ENCODE measurements at places on chromosomes 16 and 17.

DNA sequence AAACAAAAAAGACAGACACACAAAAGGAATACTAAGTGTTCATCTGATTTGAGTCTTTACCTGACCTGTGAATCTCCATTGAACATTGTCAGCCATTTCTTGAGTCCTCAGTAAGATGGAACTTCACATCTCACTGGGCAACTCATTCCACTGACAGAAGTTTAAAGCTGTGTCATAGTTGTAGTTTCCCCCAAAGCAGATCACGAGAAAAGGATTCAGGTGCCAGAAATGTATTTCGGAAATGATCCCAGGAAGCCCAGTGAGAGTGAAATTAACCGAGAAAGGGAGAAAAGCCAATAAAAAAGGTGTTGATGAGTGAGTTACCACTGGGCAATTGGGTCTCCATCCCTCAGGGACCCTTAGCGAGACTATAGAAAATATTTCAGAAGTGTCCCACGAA lies 6.5 kb downstream of the CHD9 start:
- no peak for DNase-seq

- no peak for DNase-seq
Measured at GRCh38 chr17:6059406-6059805, 10.8 kb upstream of the WSCD1 start.

DNA sequence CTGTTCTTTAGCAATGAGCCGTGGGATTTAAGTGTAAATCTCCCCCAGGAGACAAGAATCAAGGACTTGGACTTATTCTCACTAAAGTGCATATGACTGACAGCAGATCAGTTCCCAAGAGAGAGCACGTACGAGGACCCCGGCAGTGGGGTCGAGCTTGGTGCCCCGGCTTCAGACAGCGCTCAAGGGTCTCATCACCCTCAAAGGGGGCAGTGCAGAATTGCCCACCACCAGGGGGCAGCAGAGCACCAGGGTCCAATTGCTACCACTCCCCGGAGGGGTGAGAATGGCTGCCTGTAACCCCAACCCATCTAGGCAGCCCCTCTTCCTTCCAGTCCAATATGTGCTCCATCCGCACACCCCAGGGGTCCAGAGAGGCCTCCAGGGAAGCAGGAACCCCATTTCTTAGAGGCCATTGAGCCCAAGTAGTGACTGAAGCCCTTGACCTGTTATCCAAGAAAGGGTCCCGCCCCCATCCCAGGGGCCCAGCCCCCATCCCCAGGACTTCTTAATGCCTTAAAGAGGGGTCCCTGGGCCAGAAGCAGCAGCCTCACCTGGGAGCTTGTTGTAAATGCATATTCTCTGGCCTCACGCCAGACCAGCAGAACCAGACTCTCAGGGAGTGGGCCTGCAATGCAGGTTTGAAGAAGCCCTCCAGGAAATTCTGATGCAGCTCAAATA lies 86.1 kb downstream of the ZDHHC7 start:
- DNase-seq = no peak

- no peak for DNase-seq
Measured at GRCh38 chr17:77281122-77281903, 140.5 kb downstream of the SEC14L1 start.

DNA sequence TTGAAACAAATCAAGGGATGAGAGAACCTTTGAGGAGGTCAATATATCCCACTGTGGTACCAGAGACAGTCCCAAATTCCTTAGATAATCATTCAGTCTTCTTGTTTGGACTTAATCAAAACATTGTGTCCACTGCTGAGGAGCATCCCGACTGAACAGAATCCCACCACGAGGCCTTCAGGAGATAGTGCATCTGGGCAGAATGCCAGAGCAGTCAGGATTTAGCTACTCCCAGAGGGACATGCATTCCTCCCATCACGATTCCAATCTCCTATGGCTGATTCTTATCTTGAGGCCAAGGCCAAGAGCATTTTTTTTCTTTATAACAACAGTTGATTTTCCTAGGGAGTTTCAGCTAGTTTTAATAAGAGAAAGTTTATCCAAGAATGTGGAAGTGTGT lies 87.4 kb upstream of the COX10 start:
- no peak for DNase-seq

DNA sequence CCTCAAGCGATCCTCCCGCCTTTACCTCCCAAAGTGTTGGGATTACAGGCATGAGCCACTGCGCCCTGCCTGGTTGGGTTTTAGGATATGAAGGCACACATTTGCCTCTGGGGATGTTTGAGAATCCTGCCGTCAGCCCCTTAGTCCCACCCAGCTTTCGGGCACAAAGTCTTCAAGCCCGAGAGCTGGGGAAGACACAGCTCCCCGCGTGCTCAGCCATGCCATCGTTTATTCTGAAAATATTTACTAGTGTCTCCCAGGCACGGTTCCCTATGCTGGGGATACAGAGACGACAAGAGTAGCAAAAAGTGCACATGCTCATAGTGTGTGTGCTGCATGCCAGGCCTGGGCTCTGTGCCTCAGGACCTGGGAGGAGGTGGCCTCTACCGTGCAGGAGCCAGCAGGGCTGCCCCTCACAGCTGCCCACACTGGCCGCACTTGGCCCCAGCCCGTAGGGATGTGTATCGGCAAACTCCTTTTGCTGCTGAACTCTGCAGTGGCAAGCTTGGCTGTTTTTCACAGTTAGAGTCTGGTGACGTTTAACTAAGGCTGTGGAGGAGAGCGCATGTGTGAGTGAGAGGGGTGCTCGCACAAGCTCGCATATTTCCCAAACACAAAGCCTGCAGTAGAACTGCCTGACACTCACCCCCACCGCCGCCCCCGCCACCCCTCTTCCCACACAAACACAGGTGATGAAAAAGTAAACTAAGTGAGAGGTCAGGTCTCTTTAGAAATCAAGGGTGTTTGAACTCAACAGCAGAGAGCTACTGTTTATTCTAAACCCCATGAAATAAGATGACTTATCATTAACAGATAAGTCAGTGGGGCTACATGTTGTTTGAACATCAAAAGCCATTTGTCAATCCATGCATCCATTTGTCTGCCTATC lies 266.4 kb downstream of the MRTFB start:
- no peak for DNase-seq

DNA sequence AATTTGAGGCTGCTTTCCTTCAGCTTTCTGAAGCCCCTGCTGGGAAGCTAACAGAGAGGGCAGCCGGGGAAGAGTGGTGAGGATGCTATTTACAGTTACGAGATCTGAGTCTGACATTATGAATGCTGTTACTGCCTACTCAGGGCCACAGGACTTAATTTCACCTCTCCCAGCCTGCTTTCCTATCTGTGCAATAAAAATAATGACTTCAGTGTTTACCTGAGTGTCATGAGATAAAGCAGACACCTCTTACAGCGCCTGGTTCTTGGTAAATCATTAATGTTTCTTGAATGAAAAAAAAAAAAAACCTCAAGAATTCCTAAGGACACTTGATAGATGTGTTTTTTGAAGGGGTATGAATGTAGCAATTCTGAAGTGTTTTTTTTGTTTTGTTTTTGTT lies 24.2 kb upstream of the CPHXL start:
- DNase-seq = no peak
